ENCODE measurements at places on chromosomes 4 and X. TPM values are rescaled to one million over a fixed set of nuclear protein-coding genes. Genes with fewer than 3 reads are reported as not detected.

The USP17L12 gene
- polyA plus RNA-seq, result not detected

The BRS3 gene
- not detected for polyA plus RNA-seq

The OTC gene
- polyA plus RNA-seq, result not detected

The VCX2 gene
- polyA plus RNA-seq, result not detected

The RADX gene
- 9.9 TPM for polyA plus RNA-seq

The ADH4 gene
- 1.0 TPM for polyA plus RNA-seq

The HTN3 gene
- polyA plus RNA-seq, result not detected

The ARHGAP4 gene
- polyA plus RNA-seq, result 1.5 TPM

The SYP gene
- polyA plus RNA-seq, result 61.4 TPM

Data from adrenal gland (tissue), 19 donors.